ENCODE measurements at places on chromosomes 7 and 10.

GRCh38 chr10:14587540-14588083, 187.1 kb downstream of the FAM107B start:
- no peak for DNase-seq

DNA sequence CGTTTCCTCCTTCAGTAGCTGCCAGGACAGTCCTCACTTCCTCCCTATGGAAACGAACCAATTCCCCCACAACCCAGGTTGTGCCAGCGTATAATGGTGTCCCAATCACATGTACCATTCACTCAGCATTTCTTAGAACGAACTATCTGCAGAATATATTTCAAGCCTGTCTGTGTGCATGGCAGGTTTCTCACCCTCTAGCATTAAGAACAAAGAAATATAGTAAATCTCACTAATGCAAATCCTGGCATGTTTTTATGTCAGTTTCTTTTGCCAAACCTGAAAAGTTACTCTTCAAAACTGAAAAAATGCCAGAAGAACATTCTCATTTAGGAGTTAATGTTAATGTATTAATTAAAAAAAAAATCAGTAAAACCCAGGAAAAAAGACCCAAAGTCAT, 405.9 kb upstream of the KLF6 start:
- DNase-seq: no peak

- no peak for DNase-seq
These were observed 162.6 kb upstream of the MAGI2 start for GRCh38 chr7:79615871-79616640.

DNA sequence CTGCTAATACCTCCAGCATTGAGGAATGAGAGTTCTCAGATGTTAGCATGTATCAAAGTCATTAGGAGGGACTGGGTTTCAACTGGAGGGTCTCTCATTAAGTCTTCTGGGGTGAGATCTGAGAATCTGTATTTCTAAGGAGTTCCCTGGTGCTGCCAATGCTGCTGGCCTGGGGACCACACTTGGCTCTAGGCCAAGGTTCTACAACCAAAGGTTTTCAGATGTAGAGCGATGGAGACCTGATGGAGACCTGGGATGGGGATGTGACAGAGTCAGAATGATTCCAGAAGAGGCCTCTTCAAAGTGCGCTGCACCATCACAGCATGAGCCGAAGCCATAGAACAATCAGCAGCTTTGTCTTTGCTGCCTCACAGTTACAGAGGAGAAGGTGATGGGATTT, 27.2 kb downstream of the ST8SIA6 start:
- DNase-seq: no peak

- DNase-seq: no peak
These were observed 125.7 kb downstream of the BICC1 start for GRCh38 chr10:58638388-58638787.

DNA sequence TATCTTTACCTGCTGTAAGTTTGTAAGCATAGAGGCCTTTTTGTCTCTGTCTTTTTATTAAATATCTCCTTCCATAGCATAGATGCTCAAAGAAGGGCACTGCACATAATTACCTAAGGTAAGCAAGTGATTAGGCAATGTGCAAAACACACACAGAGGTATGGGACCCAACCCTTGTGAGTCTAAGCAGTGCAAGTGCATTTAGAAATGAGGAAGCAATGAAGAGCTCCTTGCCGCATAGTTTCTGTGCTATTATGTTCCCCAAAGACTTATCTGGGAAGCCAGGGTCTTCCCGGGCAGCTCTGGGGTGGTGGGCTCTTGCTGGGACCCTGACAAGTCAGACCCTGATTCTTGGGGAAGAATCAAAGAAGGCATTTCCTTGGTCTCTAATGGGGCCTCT, 13.5 kb upstream of the MGAM2 start:
- DNase-seq: no peak

GRCh38 chr7:143393267-143394041, 12.3 kb downstream of the ZYX start:
- DNase-seq: no peak

GRCh38 chr7:93592588-93593266, 18.2 kb upstream of the CALCR start:
- DNase-seq: no peak

- no peak for DNase-seq
These were observed 755.2 kb upstream of the SORCS1 start for GRCh38 chr10:107919626-107920235.

DNA sequence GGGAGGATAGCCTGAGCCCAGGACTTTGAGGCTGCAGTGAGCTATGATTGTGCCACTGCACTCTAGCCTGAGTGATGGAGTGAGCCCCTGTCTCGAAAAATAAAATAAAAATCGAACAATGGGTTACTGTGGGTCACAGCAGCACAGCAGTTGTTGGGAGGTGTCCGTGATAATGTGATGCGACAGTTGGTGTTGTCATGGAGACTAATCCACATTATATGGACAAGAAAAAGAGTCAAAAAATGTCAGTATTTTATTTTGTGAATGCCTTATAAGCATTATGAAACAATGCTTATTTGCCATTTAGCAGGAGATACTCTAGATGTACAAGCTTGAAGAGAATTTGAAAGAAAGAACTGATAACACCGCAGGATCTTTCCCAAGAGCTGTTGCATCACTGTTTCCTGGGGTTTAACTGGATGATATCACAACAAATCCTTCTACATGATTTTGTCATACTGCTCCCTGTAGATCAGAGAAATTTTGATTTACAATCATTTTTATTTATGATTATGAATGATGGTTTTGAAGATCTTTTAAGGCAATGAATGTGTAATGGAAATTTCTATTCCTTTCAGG, 195.4 kb downstream of the BAMBI start:
- DNase-seq: no peak

Measured in NCI-H1436 (cell line).